Kidney (tissue), 22 donors: ENCODE measurements at places on chromosomes 12 and 14.
A peak's percentile ranks its signal among the peaks of the same experiment; 100 is the strongest.

- DNase-seq = no peak
Observed at GRCh38 chr12:47935184-47935583, 28.2 kb upstream of the TMEM106C start.

- DNase-seq = no peak
Observed at GRCh38 chr12:115763376-115763775, 514.1 kb downstream of the MED13L start.

DNA sequence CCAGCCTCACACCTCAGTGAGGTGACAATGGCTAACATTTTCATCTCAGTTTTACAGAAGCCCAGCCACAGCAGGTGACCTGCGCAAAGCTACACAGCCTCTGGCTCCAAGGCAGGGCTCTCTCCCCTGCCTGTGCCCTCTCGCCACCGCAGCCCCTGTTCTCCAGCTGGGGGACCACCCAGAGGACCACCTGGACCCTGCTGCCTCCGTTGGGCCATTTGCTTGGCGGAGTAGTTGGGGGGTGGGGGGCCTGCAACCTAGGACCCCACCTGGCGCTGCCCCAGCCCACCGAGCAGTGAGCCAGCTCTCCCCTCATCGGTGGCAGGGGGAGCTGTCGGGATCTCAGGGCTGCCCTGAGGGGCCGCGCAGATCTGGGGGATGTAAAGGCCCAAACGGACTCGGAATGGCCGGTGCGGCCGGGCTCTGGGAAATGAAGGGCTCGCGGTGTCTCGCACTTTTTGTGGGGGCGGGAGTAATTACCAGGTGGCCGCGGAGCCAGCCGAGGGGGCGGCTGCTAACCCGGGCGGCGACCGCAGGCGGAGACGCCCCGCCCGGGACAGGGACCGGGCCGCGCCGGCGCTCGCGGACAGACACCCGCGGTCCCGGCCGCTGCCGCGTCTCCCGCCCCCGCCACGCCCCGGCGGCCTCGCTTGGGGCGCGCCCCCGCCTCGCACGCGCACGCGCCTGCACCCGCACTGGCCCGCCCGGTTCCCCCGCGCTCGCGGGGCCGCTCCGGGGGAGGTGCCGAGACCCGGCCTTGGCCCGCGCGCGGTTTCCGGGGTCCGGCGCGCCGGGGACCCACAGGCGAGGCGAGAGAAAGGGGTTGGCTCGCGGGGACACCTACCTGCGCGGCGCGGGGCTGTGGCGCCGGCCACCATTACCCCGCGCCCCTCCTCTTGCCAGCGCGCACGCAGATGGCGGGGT is 8.6 kb upstream of the GPR68 start:
- DNase-seq = peak; percentile 77

GRCh38 chr14:96852823-96853422 is 55.7 kb downstream of the VRK1 start:
- peak; percentile 8 for DNase-seq

- peak; percentile 27 for DNase-seq
Observed at GRCh38 chr14:43449291-43449690, 1057.8 kb downstream of the FSCB start.

DNA sequence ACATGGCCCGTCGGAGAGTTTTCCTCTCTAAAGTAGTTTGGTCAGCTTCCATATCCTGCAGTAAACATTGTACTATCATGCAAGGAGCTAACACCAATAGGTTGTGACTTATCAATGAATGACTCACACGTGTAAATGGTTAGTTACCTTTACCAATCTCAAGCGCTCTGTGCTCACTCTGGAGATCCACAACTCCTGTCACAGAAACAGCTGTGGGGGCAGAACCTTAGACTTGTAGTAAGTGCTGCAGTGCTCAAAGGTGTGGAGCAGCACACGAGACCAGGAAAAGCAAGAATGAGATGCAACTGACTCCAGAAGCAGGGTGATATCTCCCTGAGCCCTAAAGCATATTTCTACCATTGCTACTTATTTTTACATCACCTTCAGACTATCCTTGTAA is 73.7 kb upstream of the KCNJ8 start:
- no peak for DNase-seq

- DNase-seq = no peak
Observed at GRCh38 chr12:57210461-57210860, 6.1 kb upstream of the NXPH4 start.

- no peak for DNase-seq
Observed at GRCh38 chr12:89364058-89364457, 11.8 kb upstream of the DUSP6 start.

DNA sequence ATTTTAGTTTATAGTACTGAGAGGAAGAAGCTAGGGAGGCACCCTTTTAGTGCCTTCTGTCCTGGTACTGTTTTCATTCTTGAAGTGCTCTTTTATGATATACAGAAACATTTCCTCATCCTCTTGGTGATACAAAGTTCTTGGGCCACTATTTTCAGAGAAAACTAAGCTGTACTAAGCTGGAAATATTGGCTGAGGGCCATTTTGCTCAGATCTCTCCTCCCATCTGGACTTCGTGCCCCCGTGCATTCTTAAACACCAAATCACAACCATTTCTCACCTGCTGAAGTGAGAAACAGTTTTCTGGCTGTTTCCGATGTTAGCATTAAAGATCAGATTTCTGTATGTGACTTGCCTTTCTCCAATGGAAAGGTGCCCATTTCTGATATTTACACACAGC is 158.9 kb downstream of the FBXL14 start:
- DNase-seq = no peak

DNA sequence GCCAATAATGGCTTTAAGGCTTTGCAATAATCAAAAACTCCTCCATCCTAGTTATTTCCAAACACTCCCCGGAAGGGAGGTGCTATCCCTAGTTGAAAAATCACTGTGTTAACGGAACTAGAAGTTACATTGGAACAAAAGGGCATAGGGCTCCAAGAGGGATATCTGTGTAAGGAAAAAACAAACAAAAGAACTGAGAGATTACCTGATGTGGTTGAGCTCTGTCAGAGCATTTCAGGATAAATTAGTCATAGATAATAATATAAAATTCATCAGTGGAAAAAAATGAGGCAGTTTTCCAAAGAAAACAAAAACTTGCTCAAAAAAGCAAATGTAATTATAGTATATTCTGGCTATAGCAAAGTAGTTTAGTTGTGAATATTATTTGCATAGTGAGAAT is 27.4 kb upstream of the PAPLN start:
- no peak for DNase-seq

- DNase-seq = no peak
Observed at GRCh38 chr14:89344920-89345254, 72.1 kb downstream of the FOXN3 start.

- no peak for DNase-seq
Observed at GRCh38 chr12:56688846-56689109, 694 bp upstream of the PTGES3 start.

DNA sequence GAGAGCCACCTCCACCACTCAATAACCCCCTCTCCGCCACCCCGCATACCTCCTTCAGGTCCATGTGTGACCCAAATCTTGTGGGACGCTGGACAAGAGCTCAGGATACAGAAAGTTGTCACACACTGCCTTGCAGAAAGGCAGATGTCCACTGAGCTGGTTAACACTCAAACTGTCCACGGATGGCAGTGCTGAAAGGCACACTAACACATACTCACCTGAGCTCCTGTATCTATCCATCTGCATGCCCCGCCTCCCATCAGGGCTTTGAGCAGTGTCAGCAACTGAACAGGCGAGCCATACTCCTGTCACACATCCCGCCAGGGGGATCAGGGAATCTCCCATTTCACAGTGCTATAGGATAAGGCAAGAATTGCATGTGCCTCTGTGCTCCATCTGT is 642.0 kb downstream of the GALC start:
- DNase-seq = no peak

DNA sequence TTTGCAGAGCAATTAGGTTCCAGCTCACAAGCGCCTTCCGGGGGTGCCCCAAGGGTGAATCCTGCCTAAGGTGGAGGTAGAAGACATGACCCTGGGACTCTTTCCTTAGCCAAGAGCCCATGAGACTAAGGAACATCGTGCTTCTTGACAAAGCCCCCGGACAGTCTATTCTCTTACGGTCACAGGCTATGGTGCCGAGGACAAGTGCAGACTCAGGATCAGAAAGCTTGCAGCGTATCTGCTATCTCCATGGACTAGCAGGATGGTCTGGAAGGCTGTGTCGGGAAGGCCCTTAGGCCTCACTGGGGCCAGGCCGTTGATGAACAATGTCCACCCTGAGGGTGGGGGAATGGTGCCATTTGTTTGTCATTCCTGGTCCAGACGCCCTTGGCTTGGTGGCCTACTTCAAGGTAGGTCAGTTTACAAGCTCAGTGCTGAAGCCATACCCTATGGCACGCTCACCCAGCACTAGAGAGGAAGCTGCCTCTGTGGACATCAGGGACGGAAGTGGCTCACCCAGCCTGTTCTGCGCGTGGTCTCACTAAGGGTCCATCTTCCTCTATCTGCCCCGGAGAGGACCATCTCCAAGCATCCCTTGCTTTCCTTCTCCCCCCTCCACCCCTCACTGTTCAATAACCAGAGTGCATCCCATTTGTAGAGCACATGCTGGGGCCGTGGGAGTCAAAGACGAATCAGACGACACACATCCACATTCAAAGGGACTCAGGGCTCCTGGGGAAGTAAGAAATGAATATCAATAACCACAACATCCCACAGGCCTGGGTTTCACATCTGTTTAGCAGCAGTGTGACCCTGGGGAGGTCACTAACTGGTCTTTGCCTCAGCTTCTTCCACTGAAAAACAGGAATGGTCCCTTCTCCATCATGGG is 45.0 kb upstream of the IQSEC3 start:
- no peak for DNase-seq

DNA sequence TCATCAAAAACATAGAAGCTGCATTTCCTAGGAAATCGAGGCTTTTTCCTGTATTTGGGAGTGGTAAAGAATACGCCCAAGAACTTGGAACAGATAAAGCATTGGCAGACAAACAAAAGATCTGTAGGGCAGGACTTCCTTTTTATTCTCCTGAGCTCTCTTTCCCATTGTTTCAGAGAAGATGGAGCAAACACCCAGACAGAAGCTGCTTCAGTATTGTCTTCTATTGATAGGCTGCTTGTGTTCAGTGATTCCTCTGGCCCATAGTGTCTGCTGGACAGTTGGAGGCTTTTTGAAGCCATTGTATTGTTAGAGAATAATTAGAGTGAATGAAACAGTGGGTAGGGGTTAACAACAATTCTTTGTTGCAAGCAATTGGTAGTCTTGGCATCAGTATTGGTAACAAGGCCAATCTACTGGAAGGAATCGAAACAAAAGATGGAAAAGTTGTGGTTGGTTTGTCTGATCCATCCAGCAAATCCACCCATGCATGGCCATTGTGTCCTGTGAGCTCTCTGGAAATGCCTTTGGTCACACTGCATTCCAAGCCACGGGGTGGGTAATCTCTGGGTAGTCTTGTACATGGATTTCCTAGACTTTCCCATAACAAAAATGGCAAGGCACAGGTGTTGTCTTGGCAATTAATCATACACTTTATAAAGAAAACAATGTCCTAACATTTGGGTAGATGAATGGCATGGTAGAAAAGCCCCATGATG is 424.8 kb downstream of the RAD51B start:
- no peak for DNase-seq

DNA sequence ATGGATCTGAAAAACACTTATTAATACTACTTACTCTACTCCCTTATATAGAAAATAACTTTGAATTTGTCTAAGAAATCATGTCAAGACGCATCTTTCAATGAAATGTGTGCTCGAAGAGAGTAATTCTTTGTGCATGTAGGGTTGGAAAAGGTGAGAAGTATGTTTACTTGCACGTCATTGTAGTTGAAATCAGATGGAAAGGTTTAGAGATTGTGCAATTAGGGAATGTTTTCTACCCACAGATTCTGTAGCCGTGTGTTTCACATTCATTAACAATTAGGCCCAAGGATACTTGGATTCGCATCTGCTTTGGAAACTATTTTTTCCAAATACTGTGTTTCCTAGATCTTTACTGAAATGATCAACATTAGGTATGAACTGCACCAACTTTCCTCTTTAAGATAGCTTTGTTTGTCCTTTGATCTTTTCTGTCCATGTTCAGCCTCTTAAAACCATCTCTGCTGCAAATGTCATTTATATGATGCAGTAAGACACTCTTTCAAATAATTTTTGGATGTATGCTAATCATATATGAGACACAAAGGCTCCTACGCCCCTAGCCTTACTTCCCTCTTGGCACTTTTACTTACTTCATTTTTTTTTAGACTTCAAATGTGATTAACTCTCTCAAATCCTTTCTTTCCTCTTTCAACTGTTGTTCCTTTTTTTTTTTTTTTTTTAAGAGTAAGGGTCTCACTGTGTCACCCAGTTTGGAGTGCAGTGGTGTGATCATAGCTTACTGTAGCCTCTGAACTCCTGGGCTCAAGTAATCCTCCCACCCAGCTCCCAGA is 58.0 kb upstream of the PSMA6 start:
- DNase-seq = no peak

- DNase-seq = no peak
Observed at GRCh38 chr14:92693998-92694795, 54.2 kb downstream of the LGMN start.

- peak; percentile 79 for DNase-seq
Observed at GRCh38 chr12:46266869-46267574, 1.8 kb downstream of the SLC38A1 start.

GRCh38 chr12:56863789-56864188 is 70.4 kb downstream of the SDR9C7 start:
- DNase-seq = no peak

GRCh38 chr14:34069854-34070582 is 119.1 kb upstream of the EGLN3 start:
- DNase-seq = no peak

DNA sequence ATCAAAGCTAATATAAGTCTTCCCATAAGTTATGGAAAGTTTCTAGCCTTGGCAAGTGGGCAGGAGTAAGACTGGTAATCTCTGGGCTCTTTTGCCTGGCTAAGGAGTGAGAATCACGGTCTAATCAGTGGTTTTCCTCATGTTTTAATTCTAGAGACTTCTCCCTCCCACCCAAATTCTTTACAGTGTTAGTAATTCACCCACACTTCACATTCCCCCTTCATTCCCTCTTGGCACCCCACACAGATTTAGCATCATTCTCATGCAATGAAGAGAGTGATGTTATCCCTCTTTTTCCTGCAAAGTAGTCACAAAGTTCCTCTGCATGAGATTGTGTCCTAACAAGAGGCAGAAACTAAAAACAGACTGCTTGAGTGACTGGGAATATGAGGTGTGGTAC is 28.6 kb upstream of the CACNA2D4 start:
- no peak for DNase-seq

- no peak for DNase-seq
Observed at GRCh38 chr14:49984424-49984823, 91.5 kb downstream of the ARF6 start.

DNA sequence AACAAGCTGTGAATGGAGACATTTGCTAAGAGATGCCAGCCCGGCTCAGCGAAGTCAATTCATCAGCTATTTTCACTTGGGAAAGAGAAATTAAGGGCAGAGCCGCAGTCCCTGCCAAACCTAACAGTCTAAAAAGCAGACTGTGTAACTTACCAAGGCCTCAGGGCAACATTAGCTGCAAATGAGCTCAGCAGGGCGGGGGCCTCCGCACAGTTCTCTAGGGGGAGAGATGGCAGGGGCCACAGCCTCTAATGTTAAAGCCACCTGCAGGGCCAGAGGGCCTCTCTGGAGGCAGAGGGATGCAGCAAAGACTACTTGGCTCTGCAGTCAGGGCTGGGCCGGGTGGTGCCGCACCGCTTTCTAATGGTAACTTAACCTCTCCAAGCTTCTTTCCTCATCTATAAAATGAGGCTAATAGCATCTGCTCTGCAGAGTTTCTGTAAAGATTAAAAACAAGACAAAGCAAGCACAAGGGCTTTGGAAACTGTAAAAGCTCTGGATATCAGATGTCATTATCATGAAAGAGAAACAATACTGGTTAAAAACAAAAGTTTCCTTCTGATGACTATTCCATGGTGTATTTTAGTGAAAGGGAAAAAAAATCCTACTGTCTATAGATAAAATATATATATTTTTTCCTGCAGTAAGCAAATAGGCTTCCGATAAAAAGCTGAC is 13.4 kb upstream of the GPRC5A start:
- DNase-seq = peak; percentile 29

GRCh38 chr14:99808515-99808914 is 15.3 kb downstream of the EML1 start:
- no peak for DNase-seq
